ENCODE measurements at places on chromosomes 6 and 20. TPM values are rescaled to one million over a fixed set of nuclear protein-coding genes. Genes with fewer than 3 reads are reported as not detected.

The SLC17A9 gene
- total RNA-seq, result 11.0 TPM

The MROH8 gene
- total RNA-seq, result 1.6 TPM

The VWA7 gene
- total RNA-seq, result 4.9 TPM

The BMP5 gene
- not detected for total RNA-seq

The DNAH8 gene
- total RNA-seq, result 0.02 TPM

The SNPH gene
- total RNA-seq, result 5.2 TPM

The CYB5R4 gene
- total RNA-seq, result 31.2 TPM

The PNLDC1 gene
- total RNA-seq, result 0.50 TPM

The TMEM200A gene
- 2.6 TPM for total RNA-seq

The TMEM74B gene
- 0.09 TPM for total RNA-seq

The SLC44A4 gene
- not detected for total RNA-seq

The GPSM3 gene
- total RNA-seq, result 258 TPM

The LY86 gene
- 4.6 TPM for total RNA-seq

The ZNF165 gene
- total RNA-seq, result 0.43 TPM

The GSTA2 gene
- total RNA-seq, result not detected

The HLA-DPB1 gene
- 49.5 TPM for total RNA-seq

The CCDC28A gene
- 19.7 TPM for total RNA-seq

The TAB2 gene
- total RNA-seq, result 156 TPM

The DCBLD1 gene
- total RNA-seq, result 5.3 TPM

The LIN28B gene
- not detected for total RNA-seq

The LIME1 gene
- 193 TPM for total RNA-seq

The MYH7B gene
- total RNA-seq, result 0.20 TPM

The SLC32A1 gene
- not detected for total RNA-seq

The DLK2 gene
- total RNA-seq, result 0.45 TPM
